ENCODE measurements at places on chromosomes 1 and 21. TPM values are rescaled to one million over a fixed set of nuclear protein-coding genes. Genes with fewer than 3 reads are reported as not detected.

The CRYAA gene
- not detected for total RNA-seq

DNA sequence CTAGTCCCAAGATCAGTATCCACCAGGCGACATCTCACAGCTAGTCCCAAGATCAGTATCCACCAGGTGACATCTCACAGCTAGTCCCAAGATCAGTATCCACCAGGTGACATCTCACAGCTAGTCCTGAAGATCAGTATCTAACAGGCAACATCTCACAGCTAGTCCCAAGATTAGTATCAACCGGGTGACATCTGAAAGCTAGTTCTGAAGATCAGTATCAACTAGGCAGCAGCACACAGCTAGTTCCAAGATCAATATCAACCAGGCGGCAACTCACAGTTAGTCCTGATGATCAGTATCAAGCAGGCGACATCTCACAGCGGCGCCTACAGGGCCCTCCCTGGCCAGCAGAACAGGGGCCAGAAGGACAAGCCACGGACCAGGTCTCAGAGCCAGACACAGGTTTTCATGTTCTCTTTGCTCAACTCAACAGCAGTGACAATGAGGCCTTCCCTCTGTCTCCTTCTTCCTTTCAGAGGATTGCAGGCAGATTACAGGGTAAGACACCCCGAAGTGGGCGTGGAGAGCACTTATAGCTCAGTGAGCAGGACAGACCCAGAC, 32.5 kb downstream of the NPHP4 start:
- no peak for DNase-seq

DNA sequence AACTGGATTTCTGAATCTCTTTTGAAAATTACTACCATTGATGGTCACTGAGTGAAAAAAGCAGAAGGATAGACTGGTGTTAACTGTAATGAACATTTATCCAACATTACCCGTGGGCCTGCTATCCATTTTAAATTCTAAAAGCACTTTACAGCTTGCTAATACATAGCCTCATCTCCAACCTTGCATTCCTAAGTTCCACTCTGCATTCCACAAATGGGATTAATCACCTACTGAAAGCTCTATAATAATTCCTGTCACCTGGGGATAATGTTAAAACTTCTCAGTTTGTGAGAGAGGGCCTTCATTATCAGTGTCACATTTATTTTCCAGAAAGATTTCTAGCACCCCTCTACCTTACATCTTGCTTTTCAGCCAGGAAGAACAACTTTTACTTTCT, 38.2 kb downstream of the PTPRC start:
- DNase-seq = no peak

DNA sequence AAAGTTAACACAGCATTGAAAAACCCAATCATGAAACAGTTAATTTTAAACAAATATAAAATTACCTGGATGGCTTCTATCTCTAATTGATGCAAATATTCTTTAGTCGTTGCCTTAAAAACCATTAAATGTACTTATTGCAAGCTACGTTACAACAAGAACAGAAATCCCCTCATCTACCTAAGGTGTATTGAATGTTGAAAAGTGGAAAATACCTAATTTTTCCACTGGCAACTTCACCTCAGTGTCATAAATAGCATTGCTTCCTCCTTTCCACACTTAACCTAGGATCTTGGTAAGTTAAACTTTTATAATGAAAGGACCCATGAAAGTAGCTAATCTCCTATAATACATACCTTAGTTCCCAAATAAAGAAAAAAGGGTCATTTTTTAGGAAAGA, 5.4 kb downstream of the GADD45A start:
- no peak for DNase-seq

The DYNLT4 gene
- 0.44 TPM for total RNA-seq

DNA sequence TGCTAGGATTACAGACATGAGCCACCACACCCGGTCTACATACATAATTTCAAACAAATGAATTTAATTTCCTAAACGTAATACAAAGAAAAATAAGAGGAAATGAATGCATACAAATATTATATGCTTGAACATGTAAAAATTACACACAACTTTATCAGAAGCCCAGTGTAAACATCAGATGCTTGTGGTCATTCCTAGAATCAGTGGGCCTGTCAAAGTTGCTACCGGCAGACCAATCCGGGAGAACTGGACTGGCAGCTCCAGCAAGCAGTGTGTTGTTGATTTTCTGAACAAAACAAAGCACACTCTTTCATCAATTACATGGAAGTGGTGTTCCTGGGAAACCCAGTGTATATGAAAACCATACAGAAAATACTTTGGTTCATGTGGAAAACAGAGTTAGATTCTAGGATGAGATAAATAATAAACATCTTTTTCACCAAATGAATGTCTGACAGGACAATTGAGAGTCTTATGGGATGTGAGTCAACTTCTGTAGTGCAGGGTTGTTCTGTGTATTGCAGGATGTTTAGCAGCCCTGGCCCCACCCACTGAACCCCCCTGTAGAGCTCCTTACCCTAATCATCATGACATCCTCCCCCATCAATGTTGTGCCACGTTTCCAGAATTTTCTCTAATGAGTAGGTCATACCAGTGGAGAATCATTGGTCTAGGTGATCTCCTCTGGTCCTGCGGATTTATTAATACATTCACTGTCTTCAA, 33.8 kb downstream of the MFSD2A start:
- no peak for DNase-seq

Measured in right cardiac atrium (tissue), 5 donors.